Prostate gland (tissue), 2 donors: ENCODE measurements at places on chromosomes 2 and 18.

- no peak overlapping the region for H3K4me3 ChIP-seq
- no peaks in the 10 kb centered on the region for H3K36me3 ChIP-seq
- no peaks in the 10 kb centered on the region for H3K4me1 ChIP-seq
These were observed 276.3 kb downstream of the CTNNA2 start for GRCh38 chr2:79788952-79789651.

DNA sequence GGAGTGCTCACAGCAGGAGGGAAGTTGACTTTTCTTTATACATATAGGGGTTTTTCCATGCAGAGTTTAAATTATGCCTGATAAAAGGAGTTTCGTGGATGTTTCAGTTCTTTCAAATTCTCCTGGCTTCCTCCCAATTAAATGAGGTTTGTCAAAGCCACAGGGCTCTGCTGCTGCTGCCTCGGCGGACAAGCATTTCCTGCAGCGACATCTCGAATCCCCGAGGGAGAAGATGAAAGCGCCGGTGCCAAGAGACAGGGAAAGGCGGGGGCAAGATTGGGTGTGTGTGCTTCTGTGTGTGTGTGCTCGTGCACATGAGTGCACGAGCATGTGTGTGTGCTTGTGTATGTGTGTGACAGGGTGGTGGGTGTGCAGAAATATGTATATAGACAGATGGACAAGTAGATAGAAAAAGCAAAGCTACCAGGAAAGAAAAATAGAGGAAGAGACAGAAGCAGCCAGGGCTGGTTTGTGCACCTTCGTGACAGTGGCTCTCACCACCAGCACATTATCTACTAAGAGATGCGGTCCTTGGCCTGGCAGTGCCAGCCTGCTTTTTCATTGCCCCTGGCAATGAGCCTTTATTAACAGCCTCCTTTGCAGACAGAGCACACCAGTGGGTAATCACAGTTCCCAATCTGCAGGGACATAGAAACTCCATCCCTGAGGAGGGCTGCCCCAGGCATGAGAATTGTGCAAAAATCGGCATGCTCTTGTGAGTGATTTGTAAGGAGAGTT, 76.2 kb downstream of the CDK15 start:
- no peaks in the 10 kb centered on the region for H3K4me1 ChIP-seq
- DNase-seq, result no peak
- no peak overlapping the region for H3K4me3 ChIP-seq

GRCh38 chr2:119011162-119011909, 69.3 kb downstream of the MARCO start:
- H3K27ac ChIP-seq, result no peak overlapping the region
- no peaks in the 10 kb centered on the region for H3K4me1 ChIP-seq
- peaks cover 3% of the 10 kb centered on the region for H3K27me3 ChIP-seq

DNA sequence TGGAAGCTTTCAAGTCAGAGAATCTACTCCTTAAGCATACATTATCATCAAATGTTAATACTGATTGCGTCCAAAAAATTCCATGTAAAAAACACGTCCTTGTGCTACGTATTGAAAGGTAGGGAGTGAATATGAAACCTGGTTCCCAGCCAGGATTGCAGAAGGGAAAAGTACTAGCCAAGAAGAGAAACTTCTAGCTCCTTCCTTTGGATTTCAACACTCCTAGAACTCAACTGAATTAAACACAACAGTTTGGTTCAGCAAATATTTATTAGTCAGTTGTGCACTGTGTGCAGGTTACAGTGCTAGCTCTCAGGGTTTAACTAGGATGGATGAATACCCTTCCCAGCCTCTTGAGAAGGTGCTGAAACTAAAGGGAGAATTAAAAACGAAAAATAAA, 33.9 kb upstream of the FHL2 start:
- no peaks in the 10 kb centered on the region for H3K36me3 ChIP-seq
- peaks cover 7% of the 10 kb centered on the region for H3K4me1 ChIP-seq
- peak; percentile 67 for DNase-seq
- no peaks in the 10 kb centered on the region for H3K27me3 ChIP-seq

DNA sequence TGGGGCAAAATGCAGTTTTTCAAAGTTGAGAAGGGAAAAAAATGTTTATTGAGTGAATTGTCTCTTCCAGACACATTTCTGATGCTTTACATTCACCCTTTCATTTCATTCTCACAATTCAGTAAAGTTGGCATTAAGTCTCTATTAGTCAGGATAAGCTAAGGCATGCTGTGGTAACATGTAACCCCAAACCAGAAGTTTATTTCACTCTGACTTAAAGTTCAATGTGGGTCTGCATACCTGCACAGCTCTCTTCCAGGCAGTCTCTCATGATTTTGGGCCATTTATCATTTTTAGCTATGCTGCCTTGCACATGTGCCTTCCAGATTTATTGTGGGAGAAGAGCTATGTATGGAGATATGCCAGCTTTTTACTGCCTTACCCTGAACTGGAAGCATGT, 48.0 kb downstream of the DDX18 start:
- no peak for DNase-seq
- H3K27ac ChIP-seq, result no peak overlapping the region
- H3K4me1 ChIP-seq, result no peaks in the 10 kb centered on the region
- peaks cover 5% of the 10 kb centered on the region for H3K27me3 ChIP-seq
- H3K4me3 ChIP-seq, result no peak overlapping the region

- no peak overlapping the region for H3K27ac ChIP-seq
- H3K27me3 ChIP-seq, result no peaks in the 10 kb centered on the region
- no peak overlapping the region for H3K4me3 ChIP-seq
- H3K4me1 ChIP-seq, result no peaks in the 10 kb centered on the region
These were observed 30.8 kb downstream of the ADCY3 start for GRCh38 chr2:24889221-24889620.

- no peaks in the 10 kb centered on the region for H3K27me3 ChIP-seq
- H3K36me3 ChIP-seq, result no peaks in the 10 kb centered on the region
- no peak for DNase-seq
- no peak overlapping the region for H3K27ac ChIP-seq
These were observed 1.8 kb upstream of the HOXD8 start for GRCh38 chr2:176127774-176128072.

DNA sequence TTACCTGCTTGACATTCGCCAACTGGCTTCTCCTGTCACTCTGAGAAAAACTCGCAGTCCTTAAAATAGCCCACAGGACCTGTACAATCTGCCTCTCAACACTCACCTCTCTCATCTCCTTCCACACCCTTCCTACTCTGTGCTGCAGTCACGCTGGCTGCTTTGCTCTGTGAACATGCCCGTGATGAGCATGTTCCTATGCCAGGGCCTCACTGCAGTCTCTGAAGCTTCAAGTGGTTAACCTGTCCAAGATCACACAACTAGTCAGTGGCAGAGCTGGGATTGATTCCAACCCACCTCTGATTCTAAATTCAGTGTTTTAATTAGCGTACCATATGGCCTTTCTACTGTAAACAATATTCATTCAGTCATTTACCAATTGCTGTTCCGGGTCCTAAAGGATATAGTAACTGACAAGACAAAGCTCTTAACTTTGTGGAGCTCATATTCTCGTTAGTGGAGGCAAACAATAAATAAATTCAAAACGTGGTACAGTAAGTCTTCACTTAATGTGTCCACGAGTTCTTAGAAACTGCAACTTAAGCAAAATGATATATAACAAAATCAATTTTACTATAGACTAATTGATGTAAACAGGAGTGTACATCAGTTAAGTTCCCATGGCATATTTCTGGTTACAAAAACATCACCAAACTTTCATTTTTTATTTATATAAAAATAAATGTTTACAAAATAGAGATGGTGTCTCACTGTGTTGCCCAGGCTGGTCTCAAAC, 38.9 kb upstream of the FBXO11 start:
- no peaks in the 10 kb centered on the region for H3K4me1 ChIP-seq
- DNase-seq, result no peak
- no peaks in the 10 kb centered on the region for H3K27me3 ChIP-seq
- H3K27ac ChIP-seq, result no peak overlapping the region
- no peak overlapping the region for H3K4me3 ChIP-seq
- H3K36me3 ChIP-seq, result no peaks in the 10 kb centered on the region

DNA sequence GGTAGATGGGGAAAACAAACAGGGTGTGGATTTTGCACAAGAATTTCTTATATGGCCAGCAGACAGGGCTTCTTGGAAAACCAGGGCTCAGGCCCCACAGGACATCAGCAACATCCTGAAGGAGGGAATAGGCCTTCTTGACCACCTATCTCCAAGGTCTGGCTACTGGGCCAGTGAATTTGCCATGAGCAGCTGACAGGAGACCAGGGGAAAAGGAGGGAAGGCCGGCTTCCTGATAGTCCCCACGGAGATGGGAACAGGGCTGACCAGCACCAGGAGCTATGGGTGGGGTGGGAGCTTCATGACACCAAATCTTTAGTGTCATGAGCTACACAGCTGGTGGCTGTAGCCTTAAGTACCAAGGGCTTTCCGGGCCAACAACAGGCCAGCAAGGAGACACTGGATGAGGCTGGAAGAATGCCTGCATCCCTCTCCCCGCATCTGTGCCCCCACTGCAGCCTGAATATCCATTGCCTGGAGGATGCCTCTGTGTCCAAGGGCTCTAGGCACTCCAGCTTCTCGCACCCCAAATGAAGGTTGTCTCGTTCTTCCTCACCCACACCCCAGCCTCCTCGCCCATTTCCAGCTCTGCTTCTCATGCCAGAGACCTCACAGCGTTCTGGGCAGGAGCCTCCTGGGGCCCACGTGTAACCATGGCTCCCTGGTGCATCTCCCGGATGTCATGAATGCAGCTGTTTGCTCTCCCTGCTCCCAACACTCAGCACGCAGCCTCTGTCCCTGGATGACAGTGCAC, 74.8 kb downstream of the EMX1 start:
- no peaks in the 10 kb centered on the region for H3K27me3 ChIP-seq
- H3K27ac ChIP-seq, result no peak overlapping the region
- no peak for DNase-seq
- no peak overlapping the region for H3K4me3 ChIP-seq
